ENCODE measurements at places on chromosomes 7 and 10.
A peak's percentile ranks its signal among the peaks of the same experiment; 100 is the strongest.

DNA sequence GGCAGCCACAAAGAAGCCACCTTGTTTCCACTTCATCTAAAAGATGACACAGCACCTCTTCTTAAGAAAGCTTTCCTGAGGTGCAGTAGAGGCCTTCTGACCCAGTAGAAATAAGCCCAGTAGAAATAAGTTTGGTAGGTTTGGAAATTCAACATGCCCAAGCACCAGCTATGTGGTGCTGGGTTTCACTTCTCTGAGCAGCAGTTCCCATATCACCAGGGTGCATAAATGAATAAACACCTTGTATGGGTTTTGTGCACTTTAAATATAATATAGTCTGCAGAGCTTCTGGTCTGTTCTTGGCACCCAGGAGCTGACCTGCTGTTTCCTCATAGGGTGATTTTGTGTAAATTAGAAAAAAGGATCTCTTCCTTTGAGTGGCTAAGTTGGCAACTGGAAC, 492.4 kb upstream of the SORCS1 start:
- no peak for DNase-seq

DNA sequence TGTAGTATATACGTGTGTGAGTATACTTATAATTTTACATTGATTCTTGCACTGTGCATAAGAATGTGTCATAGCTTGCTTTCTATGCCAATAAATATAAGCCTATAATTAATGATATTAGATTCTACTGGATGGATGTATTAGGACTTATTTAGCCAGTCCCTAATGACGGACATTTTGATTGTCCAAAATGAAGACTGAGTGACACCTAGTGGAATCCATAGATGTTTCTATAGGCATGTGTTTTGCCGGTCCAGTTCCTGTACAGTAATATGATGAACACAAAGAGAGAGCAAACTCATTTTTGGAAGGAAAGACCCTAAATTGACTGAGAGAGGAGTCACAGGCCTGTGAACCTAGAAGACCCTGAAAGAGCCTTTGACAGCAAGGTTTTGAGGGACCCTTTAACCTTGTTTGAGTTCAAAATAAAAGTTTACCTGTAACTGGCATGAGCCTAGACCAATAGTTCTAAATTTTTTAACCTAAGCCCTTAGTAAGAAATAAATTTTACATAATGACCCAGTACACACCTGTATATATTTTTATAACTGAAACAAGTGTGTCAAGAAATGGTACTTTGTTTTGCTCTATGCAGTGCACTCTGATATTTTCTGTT, 42.4 kb upstream of the AGBL3 start:
- no peak for DNase-seq

- peak; percentile 99 for DNase-seq
Measured at GRCh38 chr7:47979145-47979831, at the start of gene HUS1. Gene HUS1, minus strand, starts transcription at chr7:47979615. Its CDS starts 96 bp downstream, at chr7:47979519.

DNA sequence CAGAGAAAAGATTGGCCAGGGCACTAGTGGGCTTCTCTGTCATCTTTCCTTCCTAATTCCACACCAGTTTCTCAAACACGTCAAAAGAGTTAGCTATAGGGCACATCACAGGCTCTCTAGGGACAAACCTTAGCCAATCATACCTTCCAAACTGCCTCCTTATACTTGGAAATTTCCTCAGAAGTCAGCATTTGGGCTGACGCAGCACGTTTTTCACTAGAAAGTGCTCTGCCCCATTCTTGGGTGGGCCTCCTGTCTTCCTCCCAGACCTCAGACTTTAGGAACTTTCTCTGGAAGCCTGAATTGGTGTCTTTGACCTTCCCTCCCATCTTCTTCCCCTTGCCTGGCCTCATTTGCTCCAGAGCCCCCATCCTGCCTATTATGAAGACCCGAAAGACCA, 11.1 kb downstream of the SFXN3 start:
- no peak for DNase-seq

- no peak for DNase-seq
Measured at GRCh38 chr10:100186253-100187212, 704 bp upstream of the ERLIN1 start.
